Activated CD4-positive, CD25-positive, alpha-beta regulatory T cell treated with anti-CD3 and anti-CD28 coated beads, Interleukin-2, amount 50 U/mL, for 72 hours (primary cell): ENCODE measurements at places on chromosomes 6 and 20.

DNA sequence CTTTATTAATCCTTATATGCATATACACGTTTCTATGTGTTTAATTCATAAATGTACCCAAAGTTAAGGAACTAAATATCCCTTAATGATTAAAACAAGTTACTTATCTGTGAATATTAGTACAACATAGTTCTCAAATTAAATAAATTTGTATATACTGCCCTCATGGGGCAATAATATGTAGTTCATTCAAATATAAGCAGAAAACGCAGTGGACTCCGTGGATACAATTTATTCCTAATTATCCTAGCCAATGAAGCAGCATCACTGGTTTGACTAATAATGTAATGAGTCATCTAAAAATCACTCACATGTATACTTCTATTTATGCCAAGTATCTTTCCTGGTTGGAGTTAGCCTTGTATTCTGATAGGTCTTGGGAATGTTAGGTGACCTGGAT is 111.6 kb downstream of the TBC1D32 start:
- no peak for DNase-seq

GRCh38 chr20:20447196-20447595 is 79.3 kb downstream of the INSM1 start:
- no peak for DNase-seq

DNA sequence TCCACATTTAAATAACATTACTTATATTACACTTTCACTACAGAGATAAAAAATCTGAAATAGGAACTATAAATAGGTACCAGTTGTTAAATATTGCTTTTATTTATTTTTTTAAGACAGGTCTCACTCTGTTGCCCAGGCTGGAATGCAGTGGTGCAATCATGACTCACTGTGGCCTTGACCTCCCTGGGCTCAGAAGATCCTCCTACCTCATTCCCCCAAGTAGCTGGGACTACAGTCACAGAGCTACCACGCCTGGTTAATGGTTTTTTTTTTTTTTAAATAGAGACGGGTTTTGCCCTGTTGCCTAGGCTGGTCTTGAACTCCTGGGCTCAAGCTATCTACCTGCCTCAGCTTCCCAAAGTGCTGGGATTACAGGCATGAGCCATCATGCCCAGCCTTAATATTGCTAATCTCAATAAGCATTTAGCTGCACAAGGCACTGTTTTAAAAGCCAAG is 17.3 kb downstream of the EEF1E1 start:
- no peak for DNase-seq

DNA sequence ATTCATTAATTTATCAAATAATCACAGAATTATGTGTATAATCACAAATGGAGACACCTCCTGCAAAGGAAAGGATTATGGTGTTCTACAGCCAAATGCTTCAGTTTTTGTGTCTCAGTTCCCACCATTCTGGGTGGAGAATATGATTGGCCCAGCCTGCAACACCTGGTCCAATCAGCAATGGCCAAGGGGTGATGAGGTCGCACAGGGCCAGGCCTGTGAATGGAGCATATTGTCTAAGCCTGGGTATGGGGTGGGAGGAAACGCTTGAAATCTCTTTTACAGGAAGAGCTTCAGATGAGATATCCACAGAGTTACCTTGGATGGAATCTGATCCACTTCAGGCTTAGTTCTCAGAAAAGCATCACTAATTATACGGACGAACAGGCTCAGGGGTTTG is 271.6 kb downstream of the DHX35 start:
- DNase-seq, result no peak

GRCh38 chr20:12289465-12289864 is 371.8 kb downstream of the BTBD3 start:
- no peak for DNase-seq

DNA sequence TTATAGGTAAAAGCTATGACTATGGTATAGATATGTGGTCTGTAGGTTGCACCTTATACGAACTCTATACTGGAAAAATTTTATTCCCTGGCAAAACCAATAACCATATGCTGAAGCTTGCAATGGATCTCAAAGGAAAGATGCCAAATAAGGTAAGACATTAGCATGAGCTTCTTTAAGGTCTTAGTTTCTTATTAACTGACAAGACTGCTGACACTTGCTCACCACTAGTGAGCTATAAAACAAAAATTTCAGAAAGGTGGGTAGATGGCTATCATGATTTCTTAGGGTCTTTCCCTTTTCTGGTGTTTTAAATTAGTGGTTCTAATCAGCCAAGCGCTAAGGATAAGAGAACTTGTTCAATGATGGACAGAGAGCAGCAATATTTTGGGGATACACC is 21.9 kb downstream of the FAM217A start:
- DNase-seq, result no peak

DNA sequence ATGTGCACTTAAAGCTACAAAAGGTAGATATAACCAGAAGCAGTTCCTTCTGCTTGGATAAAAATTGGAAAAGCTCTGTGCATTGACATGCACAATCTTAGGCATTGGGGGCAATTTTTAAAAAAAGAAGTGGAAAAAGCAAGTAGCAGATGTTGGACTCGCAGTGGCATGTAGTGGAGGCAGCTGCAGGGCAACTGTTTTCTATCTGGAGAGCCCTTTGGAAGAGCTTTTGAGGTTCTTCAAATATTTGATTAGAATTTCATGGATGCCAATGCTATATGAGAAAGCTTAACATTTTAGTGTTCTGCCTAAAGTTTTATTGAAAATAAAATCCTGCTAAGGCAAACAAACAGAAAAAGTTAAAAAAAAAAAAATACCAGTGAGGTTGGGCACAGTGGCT is 388.3 kb upstream of the RNF217 start:
- DNase-seq, result no peak

- DNase-seq, result no peak
Observed at GRCh38 chr20:47704746-47705496, 80.4 kb downstream of the SULF2 start.

DNA sequence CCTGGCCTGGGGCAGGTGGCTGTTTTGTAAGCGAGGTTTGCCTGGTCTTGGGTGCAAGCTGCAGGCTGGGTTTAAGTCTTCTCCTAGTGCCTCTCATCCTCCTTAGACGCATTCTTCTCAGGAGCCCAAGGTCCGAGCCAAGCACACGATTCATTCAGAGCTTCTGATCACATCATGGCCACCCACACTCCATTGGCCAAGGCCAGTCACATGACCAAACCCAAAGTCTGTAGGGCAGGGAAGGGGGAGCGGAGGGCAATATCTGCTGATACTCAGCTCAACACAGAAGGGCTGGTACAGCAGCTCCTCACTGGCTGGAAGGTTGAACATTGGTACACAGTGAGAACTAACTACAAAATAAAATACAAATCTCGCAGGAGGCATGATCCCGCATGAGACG is 177.2 kb upstream of the AFDN start:
- DNase-seq, result no peak

DNA sequence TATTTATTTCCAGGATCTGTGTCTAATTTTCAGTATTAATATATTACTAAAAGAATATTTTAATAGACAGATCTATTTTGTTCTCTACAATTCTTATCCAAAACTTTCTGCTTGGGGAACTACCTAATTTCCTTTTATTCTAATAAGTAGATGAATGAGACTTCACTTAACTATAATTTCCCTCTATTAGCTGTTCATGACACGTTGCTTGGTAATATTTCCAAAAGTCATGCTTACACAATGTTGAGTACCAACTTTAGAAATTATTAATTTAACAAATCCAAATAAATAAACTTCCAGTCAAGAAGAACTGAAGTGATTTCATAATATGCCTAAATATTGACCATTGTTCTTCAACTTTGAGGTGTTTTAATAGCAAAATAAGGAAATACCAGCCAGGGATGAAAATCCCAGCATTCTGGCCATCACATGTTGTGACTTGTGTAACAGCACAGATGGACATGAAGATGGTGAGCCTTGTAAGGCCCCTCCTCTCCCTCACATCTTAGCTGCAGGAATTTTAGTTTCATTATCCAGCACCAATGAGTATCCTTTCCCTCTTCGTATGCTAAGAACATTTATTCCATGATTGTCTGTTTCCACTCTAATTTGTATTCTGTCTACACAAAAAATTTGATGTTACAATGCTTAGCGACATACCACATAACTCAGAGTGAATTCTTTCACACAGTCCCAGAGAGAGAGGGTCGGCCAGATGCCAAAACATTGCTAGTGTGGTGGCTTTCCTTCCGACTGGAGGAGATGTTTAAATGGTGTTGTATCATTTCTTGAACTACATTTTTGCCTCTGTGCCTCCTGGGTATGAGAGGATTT is 137.5 kb downstream of the FOXA2 start:
- DNase-seq, result no peak

DNA sequence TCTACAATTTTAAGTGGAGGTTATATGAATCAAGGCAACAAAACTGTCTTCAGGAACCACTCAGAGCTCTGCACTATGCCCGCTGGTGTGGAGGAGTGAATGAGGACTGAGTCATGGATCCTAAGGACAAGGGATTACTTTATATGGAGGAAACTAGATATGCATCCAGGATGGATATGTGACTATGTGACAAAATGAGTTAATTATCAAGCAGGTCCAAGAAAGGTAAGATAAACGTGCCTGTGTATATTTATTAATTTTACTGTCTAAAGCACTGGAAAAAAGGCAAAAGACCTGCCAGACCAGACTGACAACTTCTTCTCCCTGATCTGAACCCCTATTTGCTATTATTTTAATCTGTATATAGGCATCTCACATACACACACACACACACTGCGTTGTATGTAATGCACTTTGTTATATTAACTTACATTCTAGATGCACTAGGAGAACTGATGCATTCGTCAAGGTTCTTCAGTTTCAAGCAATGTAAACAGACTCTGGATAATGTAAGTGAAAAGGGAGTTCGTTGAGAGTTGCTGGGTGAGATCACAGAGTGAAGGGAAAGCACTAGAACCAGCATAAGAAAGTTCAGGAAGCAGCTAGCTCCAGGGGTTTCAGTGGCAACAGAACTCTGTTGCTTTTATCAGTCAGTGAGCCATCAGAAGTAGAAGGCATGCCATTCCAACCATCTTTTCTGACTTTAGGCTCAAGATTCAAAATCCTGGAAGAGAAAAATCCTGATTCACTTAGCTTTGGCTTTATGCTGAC is 26.4 kb upstream of the ADGRG6 start:
- DNase-seq, result no peak

DNA sequence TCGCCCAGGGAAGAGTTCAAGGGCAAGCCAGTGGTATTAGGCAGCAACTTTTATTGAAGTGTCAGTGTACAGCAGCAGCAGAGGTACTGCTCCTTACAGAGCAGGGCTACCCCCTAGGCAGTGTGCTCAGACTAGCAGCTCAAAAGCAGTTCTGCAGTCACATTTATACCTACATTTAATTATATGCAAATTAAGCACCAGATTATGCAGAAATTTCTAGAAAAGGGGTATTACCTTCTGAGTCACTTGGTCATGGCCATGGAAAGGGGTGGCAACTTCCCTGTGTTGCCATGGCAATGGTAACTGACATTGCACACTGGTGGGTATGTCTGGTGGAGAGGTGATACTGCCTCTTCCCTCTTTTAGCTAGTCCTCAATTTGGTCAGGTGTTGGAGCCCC is 2.1 kb upstream of the ZKSCAN4 start:
- DNase-seq, result no peak

DNA sequence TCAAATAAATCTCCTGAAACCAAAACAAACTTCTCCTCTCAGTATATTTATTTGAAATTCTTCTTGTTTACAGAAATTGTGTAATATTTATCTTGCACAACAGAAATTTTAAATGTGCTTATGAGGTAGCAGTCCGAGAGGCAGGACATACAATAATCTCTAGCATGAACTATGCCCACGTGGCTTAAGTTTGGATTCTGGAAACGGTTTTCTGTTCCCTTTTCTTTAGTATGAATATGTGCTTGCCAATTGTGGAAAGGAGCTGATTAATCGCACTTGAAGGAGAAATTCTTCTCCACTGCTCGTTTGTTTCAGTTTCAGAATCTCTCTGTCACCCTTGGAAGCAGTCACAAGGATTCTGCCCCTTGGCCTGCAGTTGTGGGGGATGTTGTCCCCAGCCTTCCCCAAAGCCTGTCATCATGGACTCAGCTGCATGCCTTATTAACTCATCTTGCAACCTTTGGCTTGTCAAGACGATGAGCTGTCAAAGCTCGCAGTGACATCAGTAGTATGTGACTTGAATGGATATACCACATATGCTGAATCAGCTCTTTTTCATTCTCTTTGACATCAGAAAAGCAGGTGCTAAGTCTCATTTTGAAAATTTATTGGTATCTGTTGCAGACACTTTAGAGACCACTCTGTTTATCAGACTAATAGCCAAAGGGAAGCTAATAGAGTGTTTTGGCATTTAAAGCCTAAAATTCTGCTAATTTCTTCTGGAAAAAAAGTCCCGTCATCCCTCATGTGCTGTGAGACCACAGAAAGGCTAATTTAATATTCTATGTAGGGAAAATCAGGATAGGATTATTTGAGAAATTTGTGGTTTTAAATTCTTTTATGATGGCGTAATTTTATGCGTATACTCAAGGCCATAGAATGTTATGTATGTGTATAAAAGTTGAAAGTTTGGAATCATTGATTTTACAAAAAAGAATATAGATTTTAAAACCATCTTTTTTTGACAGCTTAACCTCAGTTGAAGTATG is 186.8 kb downstream of the ARID1B start:
- no peak for DNase-seq

GRCh38 chr20:19015351-19016139 is 196.9 kb upstream of the SLC24A3 start:
- no peak for DNase-seq

DNA sequence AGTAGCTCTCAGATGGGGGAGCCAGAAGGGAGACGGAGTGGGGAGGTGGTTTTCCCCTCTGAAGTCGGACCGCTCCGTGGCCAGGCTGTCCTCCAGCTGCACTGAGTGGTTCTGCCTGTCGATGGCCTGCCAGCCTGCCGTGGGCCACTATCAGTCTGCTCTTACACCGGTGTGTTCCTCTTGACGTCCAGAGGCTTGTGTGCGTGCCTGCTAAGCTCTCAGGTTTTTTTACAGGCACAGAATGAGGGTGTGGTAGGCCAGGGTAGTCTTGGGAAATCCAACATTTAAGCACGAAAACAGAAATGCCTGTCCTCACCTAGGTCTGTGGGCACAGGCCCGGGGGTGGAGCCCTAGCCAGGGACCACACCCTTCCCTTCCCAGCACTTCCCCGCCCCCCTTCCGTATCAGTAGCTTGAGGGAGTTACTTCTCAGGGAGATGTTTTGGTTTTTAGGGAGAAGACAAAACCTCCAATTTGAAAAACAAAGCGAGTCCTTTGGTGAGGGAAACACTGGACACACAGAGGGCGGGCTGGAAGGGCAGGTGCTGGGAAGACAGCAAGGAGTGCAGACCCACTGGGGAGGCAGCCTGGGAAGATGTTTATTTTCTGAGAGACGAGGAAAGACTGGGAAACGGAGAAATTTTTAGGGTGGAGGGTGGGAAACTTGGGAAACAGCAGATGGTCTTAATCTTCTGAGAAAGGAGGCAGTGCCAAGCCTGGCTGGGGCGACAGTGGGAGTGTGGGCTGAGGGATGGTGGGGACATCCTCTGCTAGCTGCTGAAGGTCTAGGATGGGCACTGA is 106.5 kb downstream of the LY86 start:
- no peak for DNase-seq

- DNase-seq, result no peak
Observed at GRCh38 chr20:14069796-14070195, 74.5 kb downstream of the MACROD2 start.

GRCh38 chr20:18754030-18754652 is 59.4 kb upstream of the SCP2D1 start:
- no peak for DNase-seq
